Astrocyte (in vitro differentiated cells and primary cell): ENCODE measurements at places on chromosomes 12 and 14. TPM values are rescaled to one million over a fixed set of nuclear protein-coding genes. Genes with fewer than 3 reads are reported as not detected.

GRCh38 chr12:104752881-104753280 lies 205.2 kb downstream of the SLC41A2 start:
- DNase-seq: no peak

GRCh38 chr14:105581551-105582341 lies 55.4 kb downstream of the TMEM121 start:
- no peak for DNase-seq

DNA sequence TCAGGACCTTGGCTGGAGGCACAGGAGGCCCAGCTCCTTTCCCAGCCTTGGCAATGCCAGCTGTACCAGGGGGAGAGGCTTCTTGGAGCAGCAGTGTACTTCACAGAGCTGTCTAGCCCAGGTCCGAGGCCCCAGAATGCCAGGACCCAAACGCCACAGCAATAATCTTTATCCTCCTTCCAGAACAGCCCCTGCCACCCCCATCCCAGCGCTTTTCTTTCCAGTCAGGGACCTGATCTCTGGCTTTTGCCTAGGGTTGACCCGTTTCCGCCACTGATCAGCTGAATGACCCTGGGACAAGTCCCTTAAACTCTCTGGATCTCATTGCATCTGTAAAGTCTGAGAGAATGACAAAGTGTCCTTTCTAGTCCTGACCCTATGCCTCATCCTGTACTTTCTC lies 5.1 kb downstream of the LAG3 start:
- DNase-seq: no peak

DNA sequence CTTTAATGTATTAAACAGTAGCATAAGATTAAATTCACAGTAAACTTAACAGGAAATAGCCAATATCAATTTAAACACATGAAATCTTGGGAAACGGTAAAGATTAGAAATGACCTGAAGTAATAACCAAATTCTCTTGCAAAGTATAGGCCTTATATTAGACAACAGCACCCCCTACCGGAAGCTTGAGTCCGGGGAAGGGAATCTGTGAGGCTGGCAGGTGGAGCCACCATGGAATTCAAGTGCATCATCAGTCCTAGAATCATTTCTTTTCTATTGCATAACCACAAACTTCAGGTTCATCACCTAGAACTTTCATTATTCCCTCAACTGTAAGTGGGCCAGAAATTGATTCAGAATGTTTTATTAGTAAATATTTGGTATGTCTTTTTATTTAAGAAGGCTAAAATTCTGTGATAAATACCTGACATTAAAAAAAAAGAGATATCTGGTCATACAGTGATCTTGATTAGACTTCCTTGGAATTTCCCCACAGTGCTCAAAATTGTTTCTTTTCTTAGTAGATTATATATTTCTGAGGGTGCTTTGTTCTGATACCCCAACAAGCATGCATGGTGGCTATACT lies 48.6 kb downstream of the AP5M1 start:
- peak; percentile 44 for DNase-seq

DNA sequence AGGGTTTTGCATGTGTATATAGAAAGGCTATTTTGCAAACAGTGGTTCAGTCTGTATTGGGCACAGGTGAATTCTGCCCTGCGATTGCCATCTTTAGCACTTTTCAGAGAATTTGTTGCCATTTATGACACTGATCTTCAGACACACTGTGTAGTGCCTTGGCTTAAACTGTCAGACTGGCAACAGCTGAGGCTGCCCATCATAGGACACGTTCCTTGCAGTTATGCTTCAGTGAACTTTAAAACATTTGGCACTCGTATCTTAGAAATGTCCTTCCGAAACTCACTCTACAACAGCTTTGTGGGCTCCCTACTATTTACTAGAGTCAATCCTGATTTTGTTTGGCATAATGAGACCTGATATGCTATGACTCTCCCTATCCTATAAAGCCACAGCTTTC lies 29.1 kb downstream of the AP5M1 start:
- no peak for DNase-seq

- DNase-seq: peak; percentile 41
Observed at GRCh38 chr14:99603471-99604277, at the start of gene CCDC85C. TSS of gene CCDC85C (minus strand) at chr14:99604207. CDS start at chr14:99603959, 248 bp downstream.

The RPS26 gene
- 39.4 and 45.9 TPM in 2 replicates for total RNA-seq

GRCh38 chr14:96920023-96920422 lies 122.8 kb downstream of the VRK1 start:
- no peak for DNase-seq

The JPH4 gene
- 0.87 and 1.1 TPM in 2 replicates for total RNA-seq

GRCh38 chr12:94151582-94151981 lies 3.2 kb downstream of the PLXNC1 start:
- no peak for DNase-seq

The ZBTB39 gene
- total RNA-seq: 8.4 and 9.8 TPM in 2 replicates

DNA sequence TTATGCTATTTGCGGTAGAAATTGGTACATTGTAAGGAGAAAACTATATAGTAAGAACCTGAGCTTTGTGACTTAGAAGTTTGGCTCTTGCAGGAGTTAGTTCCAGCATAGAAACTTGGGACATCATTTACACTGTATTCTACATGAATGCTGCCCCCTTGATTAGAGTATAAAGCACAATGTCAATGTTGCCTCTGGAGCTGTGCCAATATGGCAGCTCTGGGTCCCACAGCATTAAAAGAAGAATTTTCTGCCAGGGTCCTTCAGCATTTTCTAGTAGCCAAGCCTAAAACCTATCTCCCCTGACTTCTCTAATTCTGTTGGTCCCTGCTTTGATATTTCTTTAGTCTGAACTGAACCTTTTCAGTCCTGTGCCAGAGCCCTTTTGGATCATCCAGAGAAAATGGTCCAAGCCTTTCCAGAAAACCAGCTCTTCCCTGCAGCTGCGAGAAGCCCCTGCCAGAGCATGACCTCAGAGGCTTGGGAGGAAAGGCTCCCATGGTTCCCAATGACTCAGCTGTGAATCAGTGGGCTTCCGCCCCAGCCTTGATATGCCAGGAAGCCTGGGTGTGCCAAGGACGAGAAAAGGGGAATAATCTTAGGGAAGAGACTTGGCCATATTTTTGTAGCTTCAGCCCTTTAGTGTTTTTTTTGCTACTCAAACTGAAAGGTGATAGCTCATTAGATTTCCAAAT lies 43.2 kb downstream of the PLEKHG7 start:
- peak; percentile 97 for DNase-seq

The VDR gene
- total RNA-seq: 6.1 and 6.6 TPM in 2 replicates

GRCh38 chr12:108585864-108586263 lies 12.0 kb downstream of the TMEM119 start:
- DNase-seq: no peak

GRCh38 chr12:93812626-93813025 lies 135.5 kb downstream of the CRADD start:
- DNase-seq: no peak

GRCh38 chr14:70289138-70289537 lies 70.3 kb downstream of the COX16 start:
- DNase-seq: no peak

The LGR5 gene
- total RNA-seq: 0.29 and 0.32 TPM in 2 replicates
